ENCODE measurements at places on chromosomes 3 and 15.

DNA sequence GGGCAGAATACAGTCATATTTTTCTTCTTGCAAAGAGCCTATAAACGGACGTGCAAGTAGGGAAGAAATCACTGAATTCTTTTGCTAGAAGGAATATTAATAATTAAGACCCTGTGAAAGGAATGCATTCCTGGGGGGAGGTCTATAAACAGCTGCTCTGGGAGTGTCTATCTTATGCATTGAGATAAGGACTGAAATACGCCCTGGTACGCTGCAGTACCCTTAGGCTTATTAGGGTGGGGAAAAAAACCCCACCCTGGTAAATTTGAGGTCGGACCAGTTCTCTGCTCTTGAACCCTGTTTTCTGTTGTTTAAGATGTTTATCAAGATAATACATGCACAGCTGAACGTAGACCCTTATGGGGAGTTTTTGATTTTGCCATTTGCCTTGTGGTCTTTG lies 100.0 kb upstream of the KBTBD8 start:
- no peak for DNase-seq

DNA sequence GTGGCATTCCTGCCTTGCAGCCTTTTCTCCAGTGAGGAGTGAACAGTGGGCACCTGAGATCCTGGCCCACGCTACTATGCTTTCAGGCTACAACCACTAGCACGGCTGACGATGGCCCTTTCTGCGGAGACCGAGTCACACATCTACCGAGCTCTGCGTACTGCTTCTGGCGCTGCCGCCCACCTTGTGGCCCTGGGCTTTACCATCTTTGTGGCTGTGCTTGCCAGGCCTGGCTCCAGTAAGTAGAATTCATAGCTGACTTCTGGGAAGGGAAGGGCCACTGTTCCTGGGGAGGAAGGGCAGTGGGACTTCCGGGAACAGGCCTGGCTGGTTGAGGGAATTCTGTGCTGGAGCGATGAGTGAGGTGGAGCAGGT lies 648 bp downstream of the CYB561D2 start:
- no peak for DNase-seq

GRCh38 chr3:120448756-120449155 lies 2.0 kb downstream of the FSTL1 start:
- no peak for DNase-seq

- no peak for DNase-seq
Measured at GRCh38 chr15:69760258-69760845, 307.7 kb downstream of the RPLP1 start.

GRCh38 chr3:160040181-160040580 lies 51.5 kb downstream of the IL12A start:
- no peak for DNase-seq

GRCh38 chr15:56568466-56569167 lies 103.7 kb upstream of the MNS1 start:
- no peak for DNase-seq

GRCh38 chr15:60406513-60407414 lies 9.0 kb upstream of the ANXA2 start:
- no peak for DNase-seq

Measured in activated CD8-positive, alpha-beta memory T cell treated with anti-CD3 and anti-CD28 coated beads, Interleukin-2, amount 50 U/mL, for 4 hours (primary cell).